HCT116 (cell line): ENCODE measurements at places on chromosomes 6 and 20. TPM values are rescaled to one million over a fixed set of nuclear protein-coding genes. Genes with fewer than 3 reads are reported as not detected.

DNA sequence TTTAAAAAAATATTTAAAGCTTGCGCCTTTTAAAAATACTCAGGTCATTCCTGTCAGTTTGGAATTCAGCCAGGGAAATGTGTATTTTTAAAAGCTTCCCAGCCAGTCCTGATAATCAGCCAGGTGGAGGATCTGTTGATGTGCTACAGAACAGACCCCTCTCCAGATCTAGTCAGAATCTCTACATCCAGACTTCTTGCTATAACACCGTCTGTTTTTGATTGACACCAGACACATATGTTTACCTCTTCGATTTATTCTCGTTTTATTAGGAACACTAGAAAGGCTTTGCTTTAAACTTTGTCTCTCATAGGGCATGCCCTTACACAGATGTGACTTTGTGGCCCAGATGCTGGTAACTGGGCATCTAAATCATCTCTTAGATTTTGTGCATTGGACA is 11.7 kb downstream of the PARD6B start:
- H3K4me3 ChIP-seq = peak overlapping the region; percentile 9; the same call in 1 of the 2 replicates
- peaks cover 22% of the 10 kb centered on the region; the same call in 1 of the 2 replicates for H3K36me3 ChIP-seq
- H3K27me3 ChIP-seq = no peaks in the 10 kb centered on the region

GRCh38 chr20:8940326-8940725 is 128.6 kb upstream of the PLCB4 start:
- H3K27me3 ChIP-seq = no peaks in the 10 kb centered on the region
- no peaks in the 10 kb centered on the region for H3K36me3 ChIP-seq
- DNase-seq = no peak
- H3K4me3 ChIP-seq = no peak overlapping the region

DNA sequence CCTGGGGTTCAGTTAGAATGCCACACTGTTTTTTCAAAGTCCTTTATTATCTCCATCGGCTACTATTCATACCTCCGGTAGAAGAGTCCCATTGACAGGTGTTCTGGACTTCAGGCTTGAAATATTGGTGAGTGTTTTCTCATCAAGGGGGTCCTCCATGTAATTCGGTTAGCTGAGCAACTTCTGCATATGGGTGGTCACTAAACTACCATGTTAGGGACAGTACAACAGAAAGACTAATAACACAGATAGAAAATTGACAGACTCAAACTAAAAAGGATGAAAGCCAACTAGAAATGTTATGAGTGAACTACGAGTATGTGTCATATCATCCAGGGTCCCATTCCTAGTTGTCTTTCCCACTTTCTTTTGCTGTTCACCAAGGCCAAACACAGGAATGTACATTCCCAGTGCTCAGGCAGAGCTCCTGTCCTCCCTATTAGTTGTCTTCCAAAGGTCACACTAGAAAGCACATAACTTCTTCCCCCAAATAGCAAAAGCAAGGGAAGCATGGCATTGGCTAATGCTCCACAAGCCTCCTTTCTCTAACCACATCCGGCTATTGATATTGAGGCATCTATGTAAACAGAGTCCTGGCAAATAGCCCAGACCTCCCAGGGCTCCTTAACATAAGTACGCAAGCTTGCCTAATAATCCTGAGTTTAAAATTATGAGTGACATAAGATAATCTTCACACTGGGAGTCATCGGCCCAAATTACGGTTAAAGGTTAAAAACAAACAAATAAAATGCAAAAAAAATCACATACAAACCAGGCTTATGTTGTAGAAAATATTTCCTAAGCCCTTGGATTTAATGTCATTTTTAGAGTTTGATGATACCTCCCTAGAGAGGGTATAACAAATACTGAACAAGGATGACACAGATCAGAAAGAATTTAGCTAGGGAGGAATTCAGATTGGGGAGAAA is 13.2 kb downstream of the CCN2 start:
- no peak overlapping the region for H3K27ac ChIP-seq
- H3K4me1 ChIP-seq = no peaks in the 10 kb centered on the region
- H3K36me3 ChIP-seq = no peaks in the 10 kb centered on the region

GRCh38 chr6:1817033-1817761 is 207.5 kb downstream of the FOXC1 start:
- no peaks in the 10 kb centered on the region for H3K36me3 ChIP-seq
- no peaks in the 10 kb centered on the region for H3K4me1 ChIP-seq
- no peaks in the 10 kb centered on the region for H3K27me3 ChIP-seq
- DNase-seq = no peak

DNA sequence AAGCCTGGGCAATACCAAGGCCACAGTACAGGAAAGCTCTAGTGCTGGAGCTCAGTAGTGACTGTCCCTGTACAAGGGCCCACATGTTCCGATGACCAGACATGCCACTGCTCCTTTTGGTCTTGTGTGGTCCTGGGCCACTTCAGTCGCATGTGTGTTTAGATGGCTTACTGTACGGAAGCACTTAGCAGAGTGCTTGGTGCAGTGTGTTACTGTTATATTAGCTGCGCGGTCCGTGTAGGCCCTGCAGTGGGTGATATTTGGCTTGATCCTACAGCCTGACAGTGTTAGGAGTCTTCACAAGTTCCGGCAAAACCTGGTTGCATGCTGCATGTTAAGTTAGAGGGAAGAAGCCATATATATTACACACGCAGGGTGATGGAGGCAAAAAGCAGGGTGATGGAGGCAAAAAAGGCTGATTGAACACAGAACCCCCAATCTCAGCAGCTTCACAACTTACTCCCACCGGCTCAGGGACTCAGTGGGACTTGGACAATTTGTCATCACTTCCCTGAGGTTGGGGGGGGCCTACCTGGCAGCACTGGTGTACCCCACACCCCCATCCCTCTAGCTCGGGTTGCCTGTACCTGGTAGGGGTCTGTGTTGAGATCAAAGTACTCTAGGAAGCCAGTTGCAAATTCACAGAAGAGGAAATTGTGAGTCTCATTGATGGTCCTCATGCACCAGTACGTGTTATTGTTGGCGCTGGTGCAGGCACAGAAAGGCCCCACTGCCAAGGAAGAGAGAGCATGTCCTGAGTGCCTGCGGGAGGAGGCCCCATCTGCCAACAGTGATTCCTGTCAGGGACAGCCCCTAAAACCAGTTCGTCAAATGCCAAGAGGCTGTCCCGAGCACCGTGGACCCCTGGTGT is 122.6 kb downstream of the SULF2 start:
- no peak overlapping the region for H3K4me3 ChIP-seq
- H3K36me3 ChIP-seq = no peaks in the 10 kb centered on the region
- no peak for DNase-seq

- peak; percentile 60 for DNase-seq
- no peaks in the 10 kb centered on the region for H3K36me3 ChIP-seq
- no peaks in the 10 kb centered on the region for H3K27me3 ChIP-seq
- no peak overlapping the region for H3K27ac ChIP-seq
- peaks cover 15% of the 10 kb centered on the region for H3K4me1 ChIP-seq
Observed at GRCh38 chr6:10633216-10633615, 61.2 kb downstream of the C6orf52 start.

DNA sequence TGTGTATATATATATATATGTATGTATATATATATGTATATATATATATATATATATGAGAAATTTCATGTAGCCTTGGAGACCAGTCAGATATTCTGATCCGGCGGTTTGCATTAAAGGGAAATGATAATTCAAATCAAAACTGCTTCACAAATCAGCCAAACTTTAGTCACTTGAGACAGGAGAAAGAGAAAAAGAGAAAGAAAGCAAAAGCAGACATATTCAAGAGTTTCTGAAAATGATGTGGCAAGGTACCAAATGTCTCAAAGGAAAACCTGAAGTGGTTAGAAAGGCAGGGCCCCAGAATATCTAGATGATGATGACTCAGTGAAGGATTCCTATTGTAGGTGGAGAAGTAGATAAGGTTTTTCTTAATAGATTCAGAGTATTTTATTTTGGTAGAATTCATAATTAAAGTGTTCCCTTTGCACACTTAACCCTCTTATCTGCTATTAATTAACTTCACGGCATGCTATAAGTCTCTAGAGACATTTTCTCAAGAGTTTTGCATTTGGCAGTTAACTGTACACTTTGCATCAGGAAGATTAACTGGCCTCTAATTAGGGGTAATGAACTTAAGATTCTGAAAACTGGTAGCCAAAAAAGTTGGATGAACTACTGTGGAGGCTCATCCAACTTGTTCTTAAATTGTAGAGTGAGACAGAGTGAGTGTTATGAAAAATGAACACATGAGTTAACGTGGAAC is 50.1 kb upstream of the ASF1A start:
- no peaks in the 10 kb centered on the region for H3K27me3 ChIP-seq
- no peaks in the 10 kb centered on the region for H3K4me1 ChIP-seq
- H3K27ac ChIP-seq = no peak overlapping the region
- no peak for DNase-seq
- no peak overlapping the region for H3K4me3 ChIP-seq

- H3K36me3 ChIP-seq = no peaks in the 10 kb centered on the region
- no peaks in the 10 kb centered on the region; the same call in 1 of the 2 replicates for H3K27me3 ChIP-seq
- H3K4me1 ChIP-seq = no peaks in the 10 kb centered on the region
- DNase-seq = no peak
Observed at GRCh38 chr6:33085627-33086026, 9.8 kb downstream of the HLA-DPB1 start.

DNA sequence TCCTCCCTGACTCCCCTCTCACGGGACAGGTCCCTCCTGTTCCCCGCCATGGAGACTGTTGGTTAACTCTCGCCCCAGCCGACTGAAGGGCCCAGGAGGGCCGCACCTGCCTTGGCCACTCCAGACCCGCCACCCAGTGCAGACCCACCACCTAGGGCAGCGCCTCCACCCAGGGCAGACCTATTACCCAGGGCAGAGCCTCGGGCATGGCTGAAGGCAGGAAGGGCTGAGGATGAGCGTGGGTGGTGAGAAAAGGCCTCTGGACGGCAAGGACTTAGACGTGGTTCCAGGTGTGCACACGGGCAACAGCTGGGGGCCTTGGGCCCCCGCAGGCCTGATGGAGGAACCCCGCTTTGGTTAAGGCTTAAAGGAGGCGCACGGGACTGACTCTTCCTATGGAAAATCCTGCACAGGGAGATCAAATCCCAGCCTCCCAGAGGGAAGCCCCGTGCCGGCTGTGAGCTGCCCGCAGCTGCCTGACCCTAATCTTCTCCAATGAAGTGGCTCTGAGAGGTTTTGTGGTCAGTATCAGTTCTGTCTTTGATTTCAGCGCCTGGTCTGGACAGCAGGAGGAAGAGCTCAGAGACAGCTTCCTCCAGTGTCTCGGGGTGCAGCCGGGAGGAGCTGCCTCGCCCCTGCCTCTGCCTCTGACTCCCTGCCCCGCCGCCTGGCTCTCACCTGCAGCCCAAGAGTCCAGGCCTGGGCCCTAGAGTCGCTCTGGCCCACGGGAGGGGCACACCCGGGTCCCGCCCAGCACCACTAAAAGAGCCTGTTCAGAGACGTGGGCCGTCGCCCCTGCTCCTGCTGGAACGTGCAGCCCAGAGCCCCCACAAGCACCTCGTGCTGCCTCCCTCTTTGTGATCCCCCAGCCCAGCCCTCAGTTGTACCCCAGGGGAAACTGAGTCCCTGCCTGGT is 12.1 kb upstream of the CHRNA4 start:
- H3K27ac ChIP-seq = no peak overlapping the region
- H3K36me3 ChIP-seq = no peaks in the 10 kb centered on the region
- peaks cover 18% of the 10 kb centered on the region; the same call in 1 of the 2 replicates for H3K27me3 ChIP-seq
- no peak for DNase-seq
- H3K4me1 ChIP-seq = no peaks in the 10 kb centered on the region

DNA sequence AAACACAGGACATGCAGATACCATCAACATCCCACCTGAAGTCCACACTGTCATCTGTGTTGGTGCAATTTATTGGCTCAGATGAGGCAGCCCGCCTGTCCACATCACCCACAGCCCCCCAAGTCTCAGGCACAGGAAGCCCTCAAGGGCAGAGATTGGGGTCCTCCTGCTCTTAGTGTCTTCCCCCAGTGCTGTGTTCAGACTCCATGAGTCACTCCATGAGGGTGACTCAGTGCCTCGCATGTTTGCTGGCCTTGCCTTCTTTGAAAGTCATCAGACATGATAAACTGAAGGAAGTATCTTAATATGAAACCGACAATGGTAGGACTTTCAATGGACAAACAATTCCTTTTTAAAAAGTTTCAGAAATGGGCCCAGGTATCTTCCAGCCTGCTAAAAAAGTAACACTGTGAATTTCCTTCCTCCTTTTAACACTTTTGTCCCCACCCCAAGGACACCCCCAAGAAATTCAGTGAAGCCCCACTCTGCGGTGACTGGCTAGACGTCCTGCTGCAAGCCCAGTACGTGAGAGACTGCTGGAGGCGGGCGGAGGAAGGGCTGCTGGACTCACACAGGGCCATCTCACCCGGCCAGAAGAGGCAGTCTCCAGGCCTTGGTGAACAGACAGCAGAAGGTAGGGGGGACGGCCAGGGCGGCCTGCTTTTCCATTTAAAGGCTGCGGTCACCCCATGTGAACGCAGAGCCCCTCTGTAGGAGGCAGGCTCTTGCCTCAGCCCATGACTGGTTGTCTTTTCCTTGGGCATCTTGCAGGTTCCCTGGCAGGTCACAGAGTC is 43.0 kb upstream of the KCNK16 start:
- H3K4me3 ChIP-seq = no peak overlapping the region
- no peak for DNase-seq
- H3K27me3 ChIP-seq = no peaks in the 10 kb centered on the region
- no peak overlapping the region for H3K27ac ChIP-seq
- H3K36me3 ChIP-seq = no peaks in the 10 kb centered on the region
- no peaks in the 10 kb centered on the region for H3K4me1 ChIP-seq

DNA sequence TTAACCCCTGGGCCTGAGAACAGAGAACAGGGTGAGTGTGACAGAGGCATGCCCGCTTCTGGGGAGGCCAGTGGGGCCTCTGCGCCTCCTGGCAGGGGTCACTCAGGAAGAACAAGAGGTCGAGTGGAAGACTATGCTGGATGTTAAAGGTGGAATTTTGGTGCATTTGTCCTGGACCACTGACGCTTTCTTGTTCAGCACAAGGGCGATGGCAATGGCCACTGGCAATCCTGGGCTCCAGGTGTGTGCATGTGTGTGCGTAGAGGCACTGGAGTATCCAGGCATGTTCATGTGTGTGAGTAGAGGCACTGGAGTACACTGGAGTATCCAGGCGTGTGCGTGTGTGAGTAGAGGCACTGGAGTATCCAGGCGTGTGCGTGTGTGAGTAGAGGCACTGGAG is 23.5 kb upstream of the NPBWR2 start:
- H3K4me1 ChIP-seq = no peaks in the 10 kb centered on the region
- no peak overlapping the region for H3K27ac ChIP-seq
- DNase-seq = no peak
- no peaks in the 10 kb centered on the region for H3K27me3 ChIP-seq

GRCh38 chr6:109440331-109441068 is at the start of the genes PPIL6 and SMPD2:
PPIL6 (minus strand) TSS chr6:109440628; CDS start chr6:109440590, 38 bp downstream.
SMPD2 (plus strand) TSS chr6:109440724; CDS start chr6:109441122, 398 bp downstream.
- H3K27me3 ChIP-seq = no peaks in the 10 kb centered on the region
- peak within 1 kb of the TSS; percentile 87 for H3K4me3 ChIP-seq
- peak; percentile 70 for DNase-seq
- peaks cover 21% of the 10 kb centered on the region for H3K4me1 ChIP-seq
- peak within 1 kb of the TSS; percentile 80 for H3K27ac ChIP-seq

GRCh38 chr20:35021063-35021462 is 65.4 kb downstream of the MYH7B start:
- no peaks in the 10 kb centered on the region for H3K4me1 ChIP-seq
- H3K36me3 ChIP-seq = peaks cover 3% of the 10 kb centered on the region
- DNase-seq = no peak
- H3K27me3 ChIP-seq = no peaks in the 10 kb centered on the region
- no peak overlapping the region for H3K4me3 ChIP-seq

GRCh38 chr6:118558464-118559217 is 10.5 kb downstream of the PLN start:
- no peaks in the 10 kb centered on the region for H3K27me3 ChIP-seq
- H3K4me3 ChIP-seq = no peak overlapping the region
- no peaks in the 10 kb centered on the region for H3K36me3 ChIP-seq
- no peak for DNase-seq

The OR2J3 gene
- total RNA-seq = not detected

The CAP2 gene
- 3.8 TPM for total RNA-seq

The APCDD1L gene
- not detected for total RNA-seq

The ZBTB12 gene
- 10.3 TPM for total RNA-seq

The KCNK16 gene
- not detected for total RNA-seq

The UBE2C gene
- total RNA-seq = 205 TPM

The CENPQ gene
- total RNA-seq = 11.3 TPM

The CLPSL1 gene
- total RNA-seq = not detected

The PACSIN1 gene
- total RNA-seq = 5.0 TPM

The ETV7 gene
- total RNA-seq = 1.0 TPM

The FNDC1 gene
- total RNA-seq = 0.07 TPM
